Smooth muscle cell of the brain vasculature (primary cell): ENCODE measurements at places on chromosomes 13 and 19.

DNA sequence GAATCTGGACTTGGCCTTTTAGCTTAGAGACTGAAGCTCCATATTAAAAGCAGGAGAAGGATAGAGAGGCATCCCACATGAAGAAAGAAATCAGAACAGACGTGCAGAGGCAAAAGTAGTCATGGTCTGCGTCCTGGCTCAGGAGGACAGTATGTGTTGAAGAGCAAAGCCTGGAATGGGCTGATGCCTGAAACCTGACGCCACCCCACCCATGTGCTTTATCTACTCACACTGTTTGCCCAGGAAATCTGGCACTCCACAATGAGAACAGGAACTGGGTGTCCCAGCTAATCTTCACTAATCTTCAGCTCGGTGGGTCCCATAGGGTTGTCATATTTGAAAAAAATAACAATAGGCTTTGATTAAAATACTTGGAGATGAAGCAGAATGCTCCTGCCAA, 549.0 kb upstream of the GPC6 start:
- DNase-seq: no peak

- no peak for DNase-seq
These were observed 1.1 kb downstream of the PIP5K1C start for GRCh38 chr19:3698974-3699740.

DNA sequence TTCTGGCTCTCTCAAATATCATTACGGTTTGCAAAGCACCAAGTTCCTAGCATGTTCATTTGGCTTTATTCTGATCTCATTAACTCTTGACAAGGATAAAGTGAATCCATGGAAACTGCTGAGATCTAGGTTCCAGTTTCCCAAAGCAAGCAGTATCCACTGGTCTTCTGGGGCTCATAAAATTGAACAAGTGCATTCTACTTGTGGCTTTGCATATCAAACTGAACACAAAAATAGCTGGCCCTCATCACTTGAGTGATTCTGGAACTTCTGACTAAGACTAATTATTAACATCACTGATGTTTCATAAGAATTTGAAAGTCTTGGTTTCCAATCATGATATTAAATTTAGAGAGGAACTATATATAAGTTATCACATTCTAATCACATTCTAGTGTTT, 6.3 kb upstream of the KCTD12 start:
- no peak for DNase-seq

GRCh38 chr13:84096216-84096615, 213.9 kb upstream of the SLITRK1 start:
- no peak for DNase-seq
